ENCODE measurements at places on chromosomes 1 and 21.

DNA sequence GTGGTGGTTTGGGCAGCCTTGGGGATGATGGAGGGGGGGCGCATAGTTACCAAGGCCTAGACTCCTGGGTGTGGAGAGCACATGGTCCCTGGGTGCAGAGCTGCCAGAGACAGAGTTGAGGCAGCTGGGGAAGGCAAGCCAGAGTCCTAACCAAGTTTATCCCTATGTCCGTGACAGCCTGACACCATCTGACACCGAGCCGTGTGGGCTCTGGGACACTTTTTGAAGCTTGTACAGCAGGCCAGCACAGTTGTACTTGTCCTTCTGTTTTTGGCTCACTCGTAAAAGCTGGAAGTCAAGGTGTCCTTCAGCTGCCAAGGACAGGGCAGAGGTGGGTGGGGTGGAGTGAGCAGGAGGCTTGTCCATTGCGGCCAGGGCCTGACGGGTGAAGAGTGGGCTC, 28.5 kb downstream of the SLC26A9 start:
- no peak for DNase-seq

- no peak for DNase-seq
Observed at GRCh38 chr1:208237241-208237640, 6.9 kb downstream of the PLXNA2 start.

- DNase-seq: no peak
Observed at GRCh38 chr1:53047737-53048736, 14.0 kb upstream of the PODN start.

DNA sequence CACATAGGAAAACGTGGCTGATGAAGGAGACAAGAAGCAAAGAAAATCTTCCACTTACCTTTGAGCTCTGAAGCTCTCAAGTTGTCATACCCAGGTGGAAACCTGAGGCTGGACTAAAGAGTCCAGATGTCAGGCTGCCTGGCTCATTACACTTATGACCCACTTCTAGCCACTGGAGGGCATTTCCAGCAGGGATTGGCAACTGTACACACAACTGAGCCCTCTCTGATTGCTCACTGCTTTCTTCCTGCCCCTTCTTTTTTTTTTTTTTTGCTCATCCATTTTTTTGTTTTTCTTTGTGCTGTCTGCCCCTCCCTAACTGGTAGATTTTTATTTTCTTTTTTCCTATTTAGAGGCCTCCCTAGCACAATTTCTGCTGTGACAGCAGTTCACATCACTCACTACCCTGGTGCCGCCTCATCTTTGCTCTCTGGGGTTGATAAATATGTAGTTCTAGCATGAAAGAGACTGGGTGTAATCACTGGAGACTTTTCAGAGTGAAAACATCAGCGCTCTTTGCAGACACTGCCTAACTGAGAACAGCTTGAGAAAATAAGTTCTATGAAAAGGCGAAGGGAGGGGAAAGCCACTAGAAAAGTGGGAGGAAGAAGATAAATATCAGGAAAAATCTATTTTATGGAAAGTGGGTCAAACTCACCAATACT, 334.5 kb downstream of the NUF2 start:
- DNase-seq: no peak

- no peak for DNase-seq
Observed at GRCh38 chr1:228778466-228778865, 43.2 kb downstream of the RHOU start.

GRCh38 chr1:147077523-147077922, 94.7 kb downstream of the PRKAB2 start:
- no peak for DNase-seq

- no peak for DNase-seq
Observed at GRCh38 chr1:147751346-147751745, 9.1 kb downstream of the GJA5 start.

DNA sequence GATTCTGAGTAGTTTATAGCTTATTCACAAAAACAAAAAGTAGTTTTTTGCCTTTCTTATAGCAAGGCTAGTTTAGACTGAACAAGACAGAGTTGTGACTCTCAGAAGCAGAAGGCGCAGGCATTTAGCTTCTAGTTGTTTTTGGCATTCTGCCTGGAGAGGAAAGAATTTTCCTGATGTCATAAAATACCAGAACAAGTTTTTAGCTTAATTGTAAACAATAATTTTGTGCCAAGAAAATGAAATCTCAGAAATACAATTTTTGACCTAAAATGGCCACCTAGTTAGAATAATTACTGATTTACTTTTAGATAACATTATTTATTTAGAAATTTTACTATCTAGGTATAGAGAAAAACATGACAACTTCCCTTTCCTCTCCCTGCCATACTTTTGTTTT, 1.0 kb downstream of the DNAJB4 start:
- no peak for DNase-seq

DNA sequence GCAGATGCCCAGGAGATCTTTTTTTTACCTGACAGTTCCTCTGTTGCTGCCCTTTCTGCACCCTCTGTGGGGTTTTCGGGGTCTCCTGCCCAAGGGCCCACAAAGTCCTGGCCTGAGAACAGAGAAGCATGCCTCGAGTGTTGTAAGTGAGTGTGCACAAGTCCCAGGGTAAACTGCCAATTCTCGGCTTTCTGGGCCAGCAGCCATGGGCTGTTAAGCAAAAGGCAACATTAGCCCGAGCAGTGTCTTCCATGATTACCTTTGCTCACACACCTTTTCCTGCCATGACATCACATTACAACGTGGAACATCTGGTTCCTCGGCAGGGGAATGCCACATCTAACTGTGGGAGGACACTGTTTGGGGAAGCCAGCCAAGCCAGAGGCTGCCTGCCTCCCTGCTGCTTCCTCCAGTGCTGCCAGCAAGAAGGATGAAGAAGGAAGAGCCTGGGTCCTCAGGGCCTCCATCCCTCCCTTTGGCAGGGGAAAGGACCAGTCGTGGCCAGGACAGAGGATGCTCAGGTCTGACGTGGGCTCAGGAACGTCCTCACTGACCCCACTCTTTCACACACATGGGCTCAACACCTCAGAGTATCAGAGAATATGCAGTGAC, 485.9 kb downstream of the OMA1 start:
- no peak for DNase-seq

DNA sequence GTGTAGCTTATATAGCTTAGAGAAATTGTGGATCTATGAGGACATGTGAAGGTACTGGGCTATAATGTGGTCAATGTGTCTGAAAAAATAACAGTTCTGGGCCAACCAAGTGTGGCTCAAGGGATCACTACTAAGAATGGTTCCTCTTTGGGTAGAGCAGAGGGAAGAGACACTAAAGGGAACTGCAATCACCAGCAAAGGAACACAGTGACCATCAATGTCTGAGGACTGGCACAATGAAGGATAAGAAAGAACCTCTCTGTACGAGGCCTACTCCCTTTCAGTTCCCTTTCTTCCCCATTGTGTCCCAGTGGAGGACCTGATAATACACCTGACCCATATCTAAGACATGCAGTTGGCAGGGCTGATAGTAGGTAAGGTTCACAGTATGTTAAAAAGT, 89.9 kb upstream of the JAK1 start:
- DNase-seq: no peak

GRCh38 chr1:236020359-236021219, 44.3 kb downstream of the NID1 start:
- DNase-seq: no peak

- no peak for DNase-seq
Observed at GRCh38 chr1:222557148-222557547, 9.2 kb upstream of the HHIPL2 start.

DNA sequence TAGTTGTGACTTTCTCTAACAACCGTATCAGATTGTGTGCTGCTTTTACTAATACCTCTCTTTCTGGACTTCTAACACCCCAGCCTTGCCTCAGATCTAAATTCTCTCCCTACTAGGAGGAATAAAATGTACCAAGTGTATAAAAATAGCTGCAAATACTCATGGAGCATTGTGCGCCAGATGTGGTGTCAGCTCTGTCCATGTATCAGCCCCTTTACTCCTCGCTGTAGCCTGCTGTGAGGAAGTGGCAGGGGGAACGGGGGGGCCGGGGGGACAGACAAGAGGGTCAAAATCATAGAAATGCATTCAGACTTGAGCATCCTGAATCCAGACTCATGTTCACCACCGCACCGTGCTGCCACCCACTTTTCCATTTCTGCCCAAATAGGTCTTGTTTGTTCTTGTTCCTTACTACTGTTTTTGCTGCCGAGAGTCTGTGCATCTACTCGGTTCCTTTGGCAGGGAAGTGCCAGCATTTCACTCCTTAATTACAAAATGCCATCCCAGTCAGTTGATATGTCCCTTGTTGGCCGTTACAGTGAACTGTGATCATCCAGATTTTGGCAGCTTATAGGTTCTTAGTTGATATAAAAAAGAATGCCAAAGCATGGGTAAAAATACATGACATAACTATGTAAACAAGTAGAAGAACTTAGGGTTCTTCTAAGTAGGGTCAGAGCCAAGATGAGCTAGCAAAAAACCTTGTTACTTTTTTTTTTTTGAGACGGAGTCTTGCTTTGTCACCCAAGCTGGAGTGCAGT, 76.4 kb downstream of the UBE4B start:
- DNase-seq: no peak

- no peak for DNase-seq
Observed at GRCh38 chr21:38671773-38672172, 134.0 kb upstream of the ETS2 start.

GRCh38 chr1:205925736-205926135, 17.5 kb downstream of the SLC26A9 start:
- no peak for DNase-seq

- no peak for DNase-seq
Observed at GRCh38 chr1:43426221-43426620, 27.5 kb downstream of the HYI start.

GRCh38 chr1:76284842-76285241, 210.3 kb downstream of the ST6GALNAC3 start:
- no peak for DNase-seq

DNA sequence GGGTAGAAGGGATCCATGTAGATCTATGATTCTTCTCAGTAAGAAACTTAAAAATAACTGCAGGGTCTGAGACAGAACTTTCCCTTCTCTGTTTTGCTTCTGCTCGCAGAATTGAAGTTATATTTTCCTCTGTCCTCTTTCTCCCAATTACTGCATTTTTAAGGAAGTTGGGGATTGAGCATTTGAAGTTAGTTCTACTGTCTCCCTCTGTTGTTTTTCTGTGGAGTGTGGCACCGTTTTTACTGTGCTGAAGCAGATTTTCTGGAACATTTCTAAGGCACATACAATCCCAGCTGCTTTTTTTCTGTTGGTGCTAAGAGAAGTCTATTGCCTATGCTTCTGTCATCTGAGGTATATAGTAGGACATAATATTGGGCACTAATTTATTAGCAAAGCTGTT, 43.3 kb downstream of the RASAL2 start:
- no peak for DNase-seq

- DNase-seq: no peak
Observed at GRCh38 chr21:34499116-34499515, 12.9 kb downstream of the KCNE1 start.

GRCh38 chr1:157540852-157541251, 11.5 kb downstream of the FCRL5 start:
- DNase-seq: no peak

- no peak for DNase-seq
Observed at GRCh38 chr1:236636017-236636416, 31.7 kb upstream of the HEATR1 start.

Measured in activated T-cell treated with anti-CD3 and anti-CD28 coated beads for 4 hours (primary cell).